Aorta (tissue), 5 donors: ENCODE measurements at places on chromosomes 5 and 9. TPM values are rescaled to one million over a fixed set of nuclear protein-coding genes. Genes with fewer than 3 reads are reported as not detected.

The ATP10B gene
- 0.32 TPM for total RNA-seq

The SPINK1 gene
- 17.0 TPM for total RNA-seq

The B4GALT7 gene
- 18.9 TPM for total RNA-seq

The DBH gene
- total RNA-seq: not detected

The ADRA1B gene
- 5.4 TPM for total RNA-seq

The HEMGN gene
- not detected for total RNA-seq

DNA sequence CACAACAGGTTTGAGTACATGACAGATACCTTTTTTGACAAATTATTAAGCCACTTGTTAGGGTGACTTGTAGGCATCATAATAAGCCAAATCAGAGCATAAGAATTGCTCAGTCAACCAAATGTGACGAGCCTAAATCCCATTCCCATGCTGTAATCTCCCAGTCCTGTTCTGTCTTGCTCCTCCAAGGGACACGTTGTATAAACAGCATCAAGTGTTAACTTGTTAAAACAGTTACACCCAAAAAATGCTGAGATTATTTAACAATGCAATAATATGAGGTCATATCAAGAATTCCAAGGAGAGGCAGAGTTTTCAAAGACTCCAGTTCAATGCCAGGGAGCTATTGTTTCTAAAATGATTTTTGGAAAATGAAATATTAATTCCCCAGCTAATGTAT is 76.2 kb downstream of the SH3TC2 start:
- DNase-seq: no peak

DNA sequence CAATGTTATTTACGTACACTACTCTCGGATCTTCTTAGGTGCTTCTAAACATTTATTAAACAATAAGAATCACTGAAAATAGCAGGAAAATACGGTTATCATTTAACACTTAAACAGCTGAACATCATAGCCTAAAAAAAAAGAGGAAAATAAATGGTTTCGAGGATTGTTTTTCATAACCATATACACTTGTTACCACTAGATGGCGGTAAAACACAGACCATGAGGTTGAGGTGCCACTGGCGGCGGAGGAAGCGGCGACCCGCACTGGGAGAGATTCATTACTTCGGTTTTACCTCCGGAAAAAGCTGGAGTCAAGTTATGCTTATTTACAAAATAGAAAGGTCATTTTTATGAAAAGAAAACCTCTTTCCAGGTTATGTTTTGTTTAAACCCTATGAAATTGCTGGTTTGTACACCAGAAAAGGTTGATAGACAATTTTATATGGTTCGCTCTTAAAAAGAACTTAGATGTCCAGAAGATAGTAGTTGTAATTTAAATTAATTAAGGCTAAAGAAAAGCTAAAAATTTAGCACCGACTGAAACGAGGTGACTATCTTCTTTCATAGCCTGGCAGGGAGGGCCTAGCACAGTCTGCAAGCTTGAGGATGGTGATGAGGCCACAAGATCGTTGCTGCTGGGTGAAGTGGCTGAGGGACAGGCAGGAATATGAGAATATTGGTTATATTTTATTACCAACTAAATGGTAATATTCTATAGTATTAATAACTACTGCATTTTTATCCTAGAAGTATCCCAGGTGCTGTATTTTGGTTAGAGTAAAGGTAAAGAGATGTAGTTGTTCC is 605.7 kb downstream of the RAB3C start:
- DNase-seq: peak; percentile 86

DNA sequence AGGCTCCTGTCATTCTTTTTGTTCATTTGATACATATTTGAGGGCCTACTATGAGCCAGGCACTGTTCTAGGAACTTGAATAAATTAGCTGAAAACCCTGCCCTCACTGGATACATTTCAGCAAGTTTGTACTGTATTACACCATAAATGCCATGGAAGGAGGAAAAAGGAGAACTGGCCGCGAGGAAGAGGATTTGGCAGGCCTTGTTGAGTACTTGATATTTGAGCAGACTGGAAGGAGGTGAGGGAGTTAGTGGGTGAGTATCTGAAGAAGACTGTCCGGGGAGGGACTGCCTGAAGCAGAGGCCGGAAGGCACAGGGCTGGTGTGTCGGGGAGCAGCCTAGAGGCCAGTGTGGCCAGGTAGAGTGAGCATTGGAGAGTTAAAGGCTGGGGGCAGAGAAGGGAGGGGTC is 4.5 kb downstream of the SNX30 start:
- DNase-seq: no peak

GRCh38 chr5:103587185-103587748 is 24.7 kb upstream of the NUDT12 start:
- DNase-seq: no peak

DNA sequence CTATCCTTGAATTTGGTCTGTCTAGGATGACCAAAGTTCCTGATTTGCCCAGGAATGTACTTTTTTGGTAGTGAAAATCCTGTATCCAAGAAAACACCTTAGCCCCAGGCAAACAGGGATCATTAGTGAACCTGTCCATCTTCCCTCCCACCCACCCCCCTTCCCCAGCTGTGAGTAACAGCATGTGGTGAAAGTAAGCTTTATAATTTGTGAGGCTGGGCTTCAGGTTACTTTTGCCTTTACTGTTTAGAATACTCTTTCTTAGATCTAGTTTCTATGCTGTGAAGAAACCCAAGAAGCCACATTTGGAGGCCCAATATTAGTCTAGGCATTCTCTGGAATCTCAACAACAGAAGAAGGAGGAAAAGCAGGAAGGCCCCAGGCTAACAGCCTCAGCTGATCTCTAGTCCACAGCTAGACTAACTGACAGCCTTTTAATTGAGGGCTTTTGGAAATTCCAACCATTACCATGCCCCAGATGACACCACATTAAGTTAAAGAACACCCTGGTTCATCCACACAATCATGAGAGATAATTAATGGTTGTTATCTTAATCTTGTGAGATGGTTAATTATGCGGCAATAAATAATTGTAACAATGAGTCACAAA is 703.0 kb upstream of the NUDT12 start:
- no peak for DNase-seq
